ENCODE measurements at places on chromosomes 2 and 18.

GRCh38 chr2:160063879-160064612 lies 1.6 kb upstream of the PLA2R1 start:
- no peak for DNase-seq

GRCh38 chr18:62877411-62878221 lies 162.3 kb downstream of the PHLPP1 start:
- peak; percentile 78 for DNase-seq

GRCh38 chr2:64325852-64326577 lies 127.9 kb upstream of the LGALSL start:
- no peak for DNase-seq

GRCh38 chr2:167487728-167488127 lies 599.4 kb downstream of the XIRP2 start:
- DNase-seq: no peak

GRCh38 chr2:165505514-165505913 lies 36.0 kb downstream of the CSRNP3 start:
- DNase-seq: no peak

DNA sequence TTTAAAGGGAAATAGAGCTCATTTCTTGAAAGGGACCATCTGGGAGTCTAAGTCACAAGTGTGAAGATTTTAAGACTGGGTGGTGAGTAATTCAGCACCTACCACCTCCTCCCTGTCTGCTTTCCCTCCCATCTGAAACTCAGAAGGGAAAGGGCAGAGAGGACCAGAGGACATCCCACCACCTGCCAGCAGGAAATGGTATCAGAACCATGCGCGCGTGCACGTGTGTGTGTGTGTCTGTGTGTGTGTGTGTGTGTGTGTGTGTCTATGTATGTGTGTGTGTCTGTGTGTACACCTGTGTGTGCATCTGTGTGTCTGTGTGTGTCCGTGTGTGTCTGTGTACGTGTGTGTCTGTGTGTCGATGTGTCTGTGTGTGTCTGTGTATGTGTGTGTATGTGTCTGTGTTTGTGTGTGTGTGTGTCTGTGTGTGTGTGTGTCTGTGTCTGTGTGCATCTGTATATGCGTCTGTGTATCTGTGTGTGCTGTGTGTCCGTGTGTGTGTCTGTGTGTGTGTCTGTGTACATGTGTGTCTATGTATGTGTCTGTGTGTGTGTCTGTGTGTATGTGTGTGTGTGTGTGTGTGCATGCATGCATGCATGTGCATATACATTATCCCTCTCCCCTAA lies 76.8 kb downstream of the ZFP36L2 start:
- DNase-seq: no peak

DNA sequence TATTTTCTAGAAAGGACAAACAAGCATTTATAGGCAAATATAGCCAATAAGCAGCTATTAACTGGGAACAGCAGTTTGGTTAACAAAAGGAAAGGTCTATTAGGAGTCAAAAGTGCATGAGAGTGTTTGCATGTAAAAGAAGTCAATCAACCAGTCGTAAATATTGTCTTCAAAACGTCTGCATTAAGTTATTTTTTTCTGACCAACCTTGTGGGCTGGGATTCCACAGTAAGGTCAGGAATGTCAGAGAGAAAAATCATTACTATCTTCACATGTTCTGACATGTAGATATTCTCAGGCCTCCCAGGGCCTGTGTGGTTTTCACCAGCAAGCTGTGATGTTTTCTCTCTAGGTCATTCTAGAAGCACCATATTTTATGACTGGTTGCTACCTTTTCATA lies 922.5 kb downstream of the SUCLG1 start:
- no peak for DNase-seq

DNA sequence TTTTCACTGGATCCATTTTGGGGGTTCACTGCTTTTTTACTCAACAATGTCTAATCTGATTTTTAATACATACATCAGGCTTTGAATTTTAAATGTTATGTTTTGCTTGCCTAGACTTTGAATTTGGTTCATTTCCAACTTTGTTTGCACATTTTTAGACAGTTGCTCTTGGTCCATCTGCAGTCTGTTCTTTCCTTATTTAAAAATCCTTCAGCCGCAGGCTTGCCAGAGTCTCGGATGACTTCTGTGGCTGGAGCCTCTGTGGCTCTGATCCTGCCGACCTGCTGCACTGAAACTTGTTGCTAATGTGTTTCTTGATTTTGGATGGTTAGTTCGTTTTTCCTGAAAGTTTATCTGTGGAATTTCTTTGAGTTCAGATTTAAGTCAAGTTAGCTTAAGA lies 172.0 kb upstream of the ALKAL2 start:
- DNase-seq: no peak

DNA sequence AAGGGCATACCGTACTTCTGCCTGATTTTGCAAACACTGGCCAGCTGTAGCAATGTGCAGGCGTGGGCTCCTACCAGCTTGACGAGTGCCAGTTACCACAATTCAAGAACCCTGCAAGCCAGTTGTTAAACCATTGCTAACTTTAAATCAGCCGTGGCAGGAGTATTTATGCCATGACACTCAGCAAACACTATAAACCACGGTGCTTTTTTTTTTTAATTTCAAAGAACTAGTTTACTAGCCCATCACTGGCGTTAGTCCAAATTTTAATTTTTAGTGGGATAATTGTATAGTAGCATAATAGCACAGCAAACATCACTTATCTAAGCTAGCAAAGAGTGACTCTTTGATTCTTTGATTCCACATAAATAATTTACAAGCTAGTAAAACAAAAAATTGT lies 111.1 kb downstream of the COL4A4 start:
- DNase-seq: no peak

GRCh38 chr2:9700109-9700495 lies 69.3 kb upstream of the YWHAQ start:
- no peak for DNase-seq

GRCh38 chr2:232147440-232148077 lies 186.0 kb downstream of the DIS3L2 start:
- DNase-seq: no peak

DNA sequence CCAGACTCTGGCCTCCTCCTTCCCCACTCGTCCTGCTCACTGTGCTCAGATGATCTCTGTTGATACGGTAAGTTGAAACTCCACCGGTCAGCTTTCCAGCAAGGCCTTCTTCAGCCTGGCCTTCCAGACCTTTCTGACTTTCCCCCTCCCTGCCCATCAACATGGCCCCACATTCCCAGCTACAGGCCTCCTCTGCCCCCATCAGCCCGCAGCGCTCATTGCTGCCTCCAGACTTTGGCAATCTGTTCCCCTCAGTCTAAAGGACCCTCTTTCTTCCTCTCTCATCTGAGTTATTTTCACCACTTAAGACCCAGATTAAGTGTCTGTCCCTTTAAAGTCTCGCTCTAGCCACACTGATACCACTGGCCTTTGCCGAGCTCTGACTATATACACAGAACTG lies 10.6 kb downstream of the LOXHD1 start:
- DNase-seq: no peak

DNA sequence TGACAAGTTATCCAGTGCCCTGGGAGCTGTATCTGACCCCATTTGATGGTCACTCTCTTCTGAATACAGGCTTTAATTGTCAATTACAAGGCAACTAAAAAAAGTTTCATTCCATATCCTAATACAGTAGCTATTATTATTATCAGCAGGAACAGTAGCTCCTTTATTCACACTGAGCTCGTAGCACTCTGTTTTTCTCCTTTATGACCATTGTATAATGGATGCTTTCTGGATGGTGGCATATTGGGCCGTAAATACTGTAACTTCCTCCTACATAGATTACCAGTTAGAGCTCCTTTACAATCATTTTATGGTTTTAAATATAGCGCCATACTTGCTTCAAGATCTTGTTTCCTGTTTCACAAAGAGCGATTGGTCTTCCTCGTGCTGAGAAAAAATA lies 1040.3 kb downstream of the TSN start:
- no peak for DNase-seq

GRCh38 chr2:171487201-171487600 lies 35.1 kb upstream of the CYBRD1 start:
- no peak for DNase-seq

GRCh38 chr2:239103125-239104098 lies 255.5 kb downstream of the TWIST2 start:
- no peak for DNase-seq

GRCh38 chr2:173806761-173807160 lies 158.4 kb downstream of the SP3 start:
- no peak for DNase-seq

GRCh38 chr2:216696321-216696720 lies 972 bp upstream of the IGFBP5 start:
- DNase-seq: no peak

- no peak for DNase-seq
Measured at GRCh38 chr2:179444056-179444455, 179.4 kb upstream of the SESTD1 start.

- no peak for DNase-seq
Measured at GRCh38 chr18:24942144-24942543, 409.8 kb downstream of the ZNF521 start.

DNA sequence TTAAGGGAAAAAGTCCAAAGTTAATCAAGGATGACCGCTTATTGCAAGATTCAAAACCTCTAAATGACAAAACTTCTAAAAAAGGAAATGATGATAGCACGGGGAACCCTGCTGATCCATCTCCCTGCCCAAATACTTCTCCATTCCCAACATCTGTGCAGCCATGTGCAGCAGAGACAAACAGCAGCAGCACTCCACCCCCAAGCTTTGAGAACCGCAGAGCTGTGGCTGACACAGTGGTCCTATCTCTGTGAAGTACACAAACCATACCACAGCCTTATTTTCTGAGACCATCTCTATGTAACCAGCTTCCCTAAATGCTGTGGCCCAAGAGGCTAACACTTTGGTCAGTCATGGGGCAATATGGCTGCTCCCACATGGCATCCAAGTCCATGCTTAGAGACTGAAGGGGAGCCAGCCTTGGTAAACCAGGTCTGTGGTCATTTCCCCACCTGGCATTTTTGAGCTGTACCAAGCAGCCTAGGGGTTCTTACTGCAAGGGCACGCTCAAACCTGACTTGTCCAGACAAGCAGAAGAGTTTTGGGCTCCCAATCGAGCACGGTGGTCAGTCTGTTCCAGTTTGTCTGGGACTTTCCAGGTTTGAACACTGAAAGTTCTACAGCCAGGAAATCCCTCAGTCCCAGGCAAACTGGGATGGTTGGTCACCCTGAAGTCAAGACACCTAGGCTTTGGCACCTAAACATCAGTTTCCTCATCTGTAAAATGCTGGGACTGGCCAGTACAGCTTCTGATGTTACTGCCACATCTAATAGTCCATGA lies 17.1 kb upstream of the NFE2L2 start:
- DNase-seq: no peak

DNA sequence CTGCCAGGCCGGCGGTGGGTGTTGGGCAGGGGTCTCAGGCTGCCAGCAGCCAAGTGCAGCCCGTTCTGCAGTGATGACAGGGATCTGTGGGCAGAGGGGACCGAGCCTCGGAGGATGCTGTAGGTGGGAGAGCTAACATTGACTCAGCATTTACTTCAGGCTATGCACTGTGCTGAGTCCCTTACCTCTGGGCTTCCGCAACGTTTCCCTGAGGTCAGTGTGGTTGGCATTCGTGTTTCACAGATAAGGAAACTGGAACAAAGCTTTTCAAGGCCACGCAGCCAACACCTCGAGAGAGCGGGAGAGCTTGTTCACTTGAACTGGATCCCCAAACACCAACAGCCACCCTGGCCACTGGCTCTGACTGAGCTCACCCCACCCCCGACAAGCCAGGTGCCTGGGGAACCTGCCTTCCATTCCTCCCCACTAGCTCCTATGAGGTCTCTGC lies 839 bp upstream of the GPR148 start:
- DNase-seq: no peak

DNA sequence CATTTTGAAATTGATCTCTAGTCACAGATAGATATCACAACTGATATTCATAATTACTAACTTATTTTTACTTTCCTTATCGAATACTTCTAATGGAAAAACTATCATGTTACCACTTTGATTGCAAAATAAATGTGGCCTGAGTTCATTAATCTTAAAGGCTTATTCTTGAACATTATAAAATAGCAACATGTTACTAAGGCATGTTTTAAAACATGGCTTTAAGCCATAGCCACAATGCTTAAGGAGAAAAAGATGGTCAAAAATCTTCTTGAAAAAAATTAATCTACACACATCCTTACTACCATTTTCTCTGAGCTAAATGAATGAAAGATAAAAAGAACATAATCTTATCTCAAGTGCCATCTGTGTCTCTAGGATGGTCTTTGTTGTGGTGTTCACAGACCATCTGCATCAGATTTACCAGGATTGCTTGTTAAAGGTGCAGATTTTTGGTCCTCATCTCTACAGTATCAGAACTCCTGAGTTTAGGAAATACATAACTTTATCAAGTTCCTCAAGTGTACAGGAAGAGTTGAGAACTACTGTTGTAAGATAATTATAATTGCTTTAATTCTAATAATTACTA lies 15.3 kb downstream of the MTX2 start:
- DNase-seq: no peak

DNA sequence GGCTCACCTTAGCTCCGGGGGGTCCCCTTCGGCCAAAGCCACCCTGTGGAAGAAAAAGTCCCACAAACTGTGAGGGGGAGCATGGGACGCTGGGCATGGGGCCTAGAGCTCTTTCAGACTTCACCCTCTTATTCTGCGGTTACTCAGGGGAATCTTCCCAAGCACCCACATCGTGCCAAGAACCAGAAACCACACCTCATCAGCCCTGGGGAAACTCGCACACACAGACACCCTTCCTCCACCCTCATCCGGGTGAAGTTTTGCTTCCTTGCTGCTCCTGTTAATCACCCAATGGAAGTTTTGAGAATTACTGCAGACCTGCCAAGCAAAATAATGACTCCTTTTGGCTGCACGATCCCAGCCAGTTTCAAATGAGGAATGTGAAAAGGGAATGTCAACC lies 59.1 kb downstream of the COL6A3 start:
- DNase-seq: no peak

GRCh38 chr18:63701952-63702351 lies 808 bp upstream of the SERPINB11 start:
- DNase-seq: no peak

GRCh38 chr2:139031722-139032121 lies 251.5 kb upstream of the NXPH2 start:
- DNase-seq: peak; percentile 14

- no peak for DNase-seq
Measured at GRCh38 chr18:77772177-77772576, 522.5 kb downstream of the GALR1 start.

- DNase-seq: no peak
Measured at GRCh38 chr2:156436497-156437085, 412 bp downstream of the GPD2 start.

- peak; percentile 60 for DNase-seq
Measured at GRCh38 chr2:206275312-206276055, 1.0 kb downstream of the ZDBF2 start.

DNA sequence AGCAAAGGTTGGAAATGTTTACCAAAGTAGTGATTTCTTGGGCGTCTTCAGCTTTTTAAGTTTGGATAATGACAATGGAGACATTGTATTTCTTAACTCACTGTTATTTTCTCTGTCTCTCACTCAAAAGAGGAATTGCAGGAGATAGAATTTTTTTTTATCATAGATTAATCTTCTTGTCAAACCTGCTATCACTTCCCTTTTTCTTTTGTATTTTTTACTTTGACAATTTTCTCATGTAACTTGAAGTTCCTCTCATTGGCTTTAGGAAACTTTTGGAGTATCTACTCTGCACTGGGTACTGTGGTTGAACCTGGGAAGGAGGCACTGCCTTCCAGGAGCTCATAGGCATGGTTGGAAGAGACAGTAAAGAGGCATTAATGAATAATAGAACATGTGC lies 489.1 kb downstream of the CNTNAP5 start:
- DNase-seq: no peak

- no peak for DNase-seq
Measured at GRCh38 chr2:176636401-176636800, 367.2 kb downstream of the MTX2 start.

- peak; percentile 34 for DNase-seq
Measured at GRCh38 chr2:149331023-149331400, 625 bp downstream of the LYPD6 start.

GRCh38 chr2:55590810-55591440 lies 26.5 kb downstream of the PPP4R3B start:
- no peak for DNase-seq
